ENCODE measurements at places on chromosomes 1 and 21.

- peak; percentile 17 for DNase-seq
Measured at GRCh38 chr1:93448292-93448982, 519 bp downstream of the FNBP1L start.

DNA sequence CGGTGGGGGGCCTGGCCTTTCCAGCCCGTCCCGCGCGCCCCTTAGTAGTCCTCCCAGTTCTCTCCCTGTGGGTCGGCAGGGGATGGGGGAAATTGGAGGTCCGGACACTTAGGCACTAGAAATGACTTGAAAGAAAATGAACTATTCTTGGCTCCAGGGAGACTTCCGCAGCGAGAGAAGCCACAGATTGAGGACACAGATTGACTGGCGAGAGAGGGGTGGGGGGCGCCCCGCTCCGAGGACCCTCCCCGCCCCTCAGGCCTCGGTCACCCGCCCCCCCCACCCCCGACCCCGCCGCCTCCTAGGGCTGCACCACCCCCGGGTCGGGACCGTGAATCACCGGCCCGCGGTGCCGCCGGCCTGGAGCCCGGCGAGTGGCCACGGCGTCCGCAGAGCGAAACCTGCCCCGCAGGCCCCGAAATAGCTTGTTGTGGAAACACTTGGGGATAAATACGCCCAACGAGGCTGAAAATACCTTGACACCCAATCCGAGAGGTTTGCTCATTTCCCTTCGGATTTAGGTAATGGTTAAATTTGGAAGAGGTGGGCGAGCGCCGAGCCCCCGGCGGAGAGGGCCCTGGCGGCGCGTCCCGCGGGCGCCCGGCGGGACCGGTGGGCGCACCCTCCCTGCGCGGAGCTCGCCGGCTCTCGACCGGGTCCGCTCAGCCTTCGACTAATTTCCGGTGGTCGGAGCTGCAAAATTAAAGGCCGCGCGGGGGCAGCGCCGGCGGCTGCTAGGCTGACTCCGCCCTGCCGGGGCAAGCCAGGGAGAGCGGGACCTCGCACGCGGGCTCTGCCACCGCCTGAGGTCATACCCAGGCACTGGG, at the start of gene GFI1:
TSS of gene GFI1 (minus strand) at position 675 of the 827 bp plus-strand sequence. CDS start 3,438 bp downstream, outside the sequence.
- DNase-seq, result no peak

DNA sequence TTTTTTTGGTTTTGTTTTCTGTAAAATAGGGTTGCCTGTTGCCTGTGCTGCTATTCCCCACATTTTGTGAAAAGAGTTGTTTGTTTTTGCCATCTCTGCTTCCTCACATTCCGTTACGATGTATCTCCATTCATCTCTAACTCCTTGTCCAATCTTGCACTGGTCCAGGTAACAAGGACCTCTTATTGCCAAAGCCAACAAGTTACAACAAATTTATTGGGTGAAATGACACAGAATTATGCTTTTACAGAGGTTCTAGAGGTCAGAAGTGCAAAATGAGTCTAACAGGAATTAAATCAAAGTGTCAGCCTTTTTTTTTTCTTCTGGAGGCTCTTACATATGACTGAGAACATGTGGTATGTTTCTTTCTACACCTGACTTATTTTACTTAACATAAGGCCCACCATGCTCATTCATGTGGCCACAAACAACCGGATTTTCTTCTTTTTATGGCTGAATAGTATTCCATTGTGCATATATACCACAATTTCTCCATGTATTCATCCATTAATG, 787.9 kb upstream of the B3GALT2 start:
- DNase-seq, result no peak

- DNase-seq, result peak; percentile 68
Measured at GRCh38 chr1:65059930-65060538, 88.0 kb upstream of the AK4 start.

- no peak for DNase-seq
Measured at GRCh38 chr1:37338658-37339057, 135.7 kb upstream of the ZC3H12A start.

DNA sequence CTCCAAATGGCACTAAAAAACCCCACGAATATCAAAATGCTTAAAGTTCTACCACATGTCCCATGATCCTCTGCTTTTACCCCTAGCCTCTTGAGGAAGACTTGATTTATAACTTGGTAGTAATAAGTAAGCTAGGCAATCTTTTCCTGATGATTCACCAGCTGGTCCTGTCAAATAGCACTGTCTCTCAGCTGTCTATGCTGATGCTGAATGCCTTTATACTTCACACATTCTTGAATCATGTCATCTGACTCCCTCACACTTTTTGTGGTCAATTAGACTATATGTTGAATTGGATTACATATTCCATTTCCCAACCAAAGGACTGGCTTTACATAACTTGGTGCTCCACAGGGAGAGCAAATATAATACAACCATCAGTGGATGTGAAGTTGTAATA, 16.6 kb downstream of the C21orf91 start:
- DNase-seq, result peak; percentile 54

DNA sequence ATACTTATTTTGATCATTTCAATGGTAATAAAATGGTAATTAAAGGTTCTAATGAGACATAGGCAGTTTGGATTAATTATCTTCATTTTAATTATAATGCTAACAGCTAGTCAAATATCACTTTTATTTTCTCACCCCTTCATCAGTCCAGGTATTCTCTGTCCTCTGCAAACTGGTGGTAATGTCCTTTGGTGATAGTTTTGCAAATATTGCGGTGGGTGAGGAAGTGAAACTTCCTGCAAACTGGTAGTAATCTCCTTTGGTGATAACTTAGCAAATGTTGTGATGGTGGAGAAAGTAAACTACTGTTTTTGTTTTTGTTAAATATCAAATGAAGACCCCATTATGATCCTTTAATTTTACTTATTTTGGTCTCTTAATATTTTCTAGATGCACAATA, 209.0 kb downstream of the AMY1C start:
- DNase-seq, result no peak

GRCh38 chr1:54121482-54122134, 31.2 kb downstream of the CDCP2 start:
- DNase-seq, result peak; percentile 72

DNA sequence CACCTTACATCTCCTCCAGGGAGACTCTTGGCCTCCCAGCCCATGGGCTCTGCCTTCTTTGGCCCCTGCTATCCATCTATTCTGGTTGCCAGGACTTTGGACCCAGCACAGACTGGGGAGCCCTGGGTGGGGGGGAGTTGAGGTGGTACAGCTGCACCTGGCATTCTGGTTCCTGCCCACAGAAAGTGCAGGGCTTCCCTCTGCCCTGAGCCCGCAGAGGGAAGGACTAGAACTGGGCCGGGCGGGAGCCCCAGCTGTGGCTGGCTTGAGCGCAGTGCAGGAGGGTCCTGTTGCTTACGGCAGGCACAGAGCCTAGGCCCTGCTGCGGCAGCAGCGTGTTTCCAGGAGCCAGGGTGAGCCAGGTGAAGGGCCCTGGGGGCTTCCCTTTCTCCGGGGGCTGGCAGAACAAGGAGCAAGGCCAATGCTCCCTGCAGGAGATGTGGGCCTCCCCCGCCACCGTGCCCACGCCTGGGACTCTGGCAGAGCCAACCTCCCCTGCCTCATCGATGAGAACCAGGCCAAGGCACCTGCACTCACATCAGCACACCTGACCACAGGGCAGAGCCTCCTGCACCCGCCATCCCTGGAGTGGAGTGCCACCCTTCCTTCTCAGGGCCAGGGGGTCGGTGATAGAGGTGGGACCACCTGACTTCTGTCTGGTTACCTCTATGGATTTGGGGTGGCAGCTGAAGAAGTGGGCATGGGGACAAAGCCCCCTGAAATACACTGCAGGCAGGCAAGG, 16.1 kb downstream of the PARS2 start:
- no peak for DNase-seq

DNA sequence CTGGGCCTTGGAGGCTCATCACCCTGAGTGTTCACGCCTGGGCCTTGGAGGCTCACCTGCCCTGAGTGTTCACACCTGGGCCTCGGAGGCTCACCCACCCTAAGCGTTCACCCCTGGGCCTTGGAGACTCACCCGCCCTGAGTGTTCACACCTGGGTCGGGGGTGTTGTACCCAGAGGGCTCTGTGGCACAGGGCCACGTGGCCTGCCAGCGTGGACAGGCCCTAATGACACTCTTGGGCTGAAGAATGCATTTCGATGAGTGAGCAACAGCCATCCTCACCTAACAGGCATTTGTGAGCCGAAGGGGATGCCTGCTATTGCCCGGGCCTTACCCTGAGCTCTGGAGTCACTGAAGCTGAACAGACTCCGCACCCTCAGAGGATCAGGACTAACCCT, 17.5 kb downstream of the SLC19A1 start:
- DNase-seq, result no peak

DNA sequence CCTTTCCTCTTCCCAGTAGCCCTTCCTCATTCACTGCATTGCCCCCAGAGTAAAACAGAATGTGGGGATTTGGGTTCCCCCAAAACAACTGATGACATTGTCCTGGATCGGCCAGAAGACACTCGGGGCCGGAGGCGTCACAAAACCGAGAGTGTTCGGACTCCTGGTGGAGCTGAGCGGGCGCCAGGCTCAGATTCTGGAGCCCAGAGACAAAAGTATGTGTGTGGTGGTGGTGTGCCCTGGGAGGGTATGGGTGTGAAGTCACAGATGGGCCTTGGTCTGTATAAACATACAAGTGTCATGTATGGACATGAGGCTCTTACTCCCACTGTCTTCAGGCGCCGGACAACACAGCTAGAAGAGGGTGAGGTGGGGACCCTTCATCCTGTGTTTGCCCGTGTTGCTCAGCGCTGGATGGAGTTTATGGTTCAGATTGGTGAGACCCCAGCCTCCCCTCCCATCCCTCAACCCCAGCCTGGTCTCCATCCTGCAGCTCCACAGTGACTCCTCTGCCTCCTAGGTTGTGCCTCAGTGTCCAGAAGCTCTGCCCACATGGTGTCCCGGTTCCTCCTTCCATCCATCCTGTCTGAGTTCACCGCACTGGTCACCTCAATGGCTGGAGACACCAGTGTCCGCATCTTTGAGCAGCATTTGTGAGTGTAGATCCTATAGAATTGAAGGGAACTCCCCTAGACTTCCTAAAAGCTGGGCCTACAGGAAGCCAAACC, 12.4 kb downstream of the HYI start:
- no peak for DNase-seq

- peak; percentile 79 for DNase-seq
Measured at GRCh38 chr1:113677250-113678158, 81.8 kb downstream of the PHTF1 start.

All from fibroblast of mammary gland (primary cell).